Stimulated activated CD4-positive, alpha-beta T cell treated with anti-CD3 and anti-CD28 coated beads, TNF-alpha, amount 100 ng/mL, for 24 hours (primary cell): ENCODE measurements at places on chromosomes 5 and 9.

GRCh38 chr9:4902135-4902475 is 83.0 kb upstream of the JAK2 start:
- no peak for DNase-seq

DNA sequence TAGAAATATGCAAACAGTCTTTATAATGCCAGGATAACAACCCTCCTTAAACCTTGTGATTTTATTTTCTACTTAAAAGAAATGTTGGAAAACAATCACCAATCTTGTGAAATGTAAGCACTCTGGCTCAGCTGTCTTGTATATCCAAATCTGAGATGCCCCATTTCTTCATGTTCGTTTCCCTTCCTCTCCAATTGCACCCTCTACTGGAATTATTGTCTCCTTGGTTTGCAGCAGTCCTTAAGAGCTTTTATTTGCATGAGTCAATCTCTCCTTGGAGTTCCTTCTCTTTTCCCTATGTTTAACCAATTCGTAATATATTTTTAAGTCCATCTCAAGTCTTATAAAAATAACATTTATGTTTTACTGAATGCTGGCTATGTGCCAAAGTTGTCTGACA is 362.0 kb upstream of the CDH10 start:
- DNase-seq = no peak

GRCh38 chr9:92468206-92468605 is 14.1 kb downstream of the ASPN start:
- no peak for DNase-seq

GRCh38 chr5:6902597-6902996 is 189.4 kb downstream of the TENT4A start:
- no peak for DNase-seq

GRCh38 chr9:113179839-113180238 is 29.0 kb downstream of the SLC31A2 start:
- DNase-seq = no peak

DNA sequence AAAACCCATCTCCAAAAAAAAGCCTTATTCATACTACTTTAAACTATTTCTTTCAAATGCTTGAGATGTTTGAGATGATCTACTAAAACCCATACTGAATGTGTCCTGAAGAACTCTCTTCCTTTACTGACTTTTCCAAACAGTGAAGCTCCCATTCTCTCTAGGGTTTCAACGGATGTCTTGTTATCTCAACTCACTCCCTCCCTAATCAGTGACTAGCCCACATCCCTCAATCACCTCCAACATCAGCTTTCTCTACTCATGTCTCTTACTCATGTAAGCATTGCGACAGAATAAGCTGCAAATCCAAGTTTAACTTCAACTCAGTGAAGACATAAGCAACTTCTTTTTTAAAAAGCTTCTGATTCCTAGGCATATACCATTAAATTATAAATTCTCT is 42.1 kb downstream of the WDR41 start:
- no peak for DNase-seq

- DNase-seq = no peak
Observed at GRCh38 chr9:107907715-107908114, 418.1 kb upstream of the KLF4 start.

- DNase-seq = no peak
Observed at GRCh38 chr5:135996611-135997010, 32.2 kb upstream of the TGFBI start.

- DNase-seq = no peak
Observed at GRCh38 chr9:93127395-93127911, 6.6 kb downstream of the NINJ1 start.
